ENCODE measurements at places on chromosomes 4 and X.

GRCh38 chr4:75644095-75644494, 13.8 kb upstream of the CDKL2 start:
- DNase-seq, result no peak

DNA sequence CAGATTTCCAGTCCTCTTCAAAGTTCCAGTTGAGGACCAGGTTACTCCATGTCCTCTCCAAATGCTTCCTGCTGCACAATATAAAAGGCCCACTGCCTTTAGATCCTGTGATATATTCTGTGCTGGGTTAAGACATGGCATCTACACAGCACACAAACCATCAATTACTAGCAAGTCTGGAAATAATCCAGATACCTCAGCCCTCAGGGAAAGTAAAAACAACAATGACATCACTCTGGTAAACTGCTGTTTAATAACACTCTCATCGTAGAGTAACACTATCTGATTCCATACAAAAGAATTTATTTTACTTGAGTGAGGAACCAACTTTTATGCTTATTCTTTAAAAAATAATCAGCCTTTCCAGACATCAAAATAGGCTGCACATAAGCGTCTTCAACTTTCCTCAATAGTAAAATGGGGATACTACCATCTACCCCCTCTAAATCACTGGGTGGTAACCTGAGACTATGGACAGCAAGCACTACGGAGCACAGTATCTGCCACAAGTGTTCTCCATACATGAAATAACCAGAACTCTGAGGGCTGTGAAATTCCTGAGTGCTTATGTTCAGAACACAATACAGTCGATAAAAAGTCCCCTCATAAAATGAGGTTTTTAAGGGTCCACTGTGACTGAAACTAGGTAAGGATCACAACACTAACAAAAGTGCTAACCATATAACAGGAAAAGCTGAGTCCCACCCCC, 53.4 kb downstream of the ABCG2 start:
- no peak for DNase-seq

DNA sequence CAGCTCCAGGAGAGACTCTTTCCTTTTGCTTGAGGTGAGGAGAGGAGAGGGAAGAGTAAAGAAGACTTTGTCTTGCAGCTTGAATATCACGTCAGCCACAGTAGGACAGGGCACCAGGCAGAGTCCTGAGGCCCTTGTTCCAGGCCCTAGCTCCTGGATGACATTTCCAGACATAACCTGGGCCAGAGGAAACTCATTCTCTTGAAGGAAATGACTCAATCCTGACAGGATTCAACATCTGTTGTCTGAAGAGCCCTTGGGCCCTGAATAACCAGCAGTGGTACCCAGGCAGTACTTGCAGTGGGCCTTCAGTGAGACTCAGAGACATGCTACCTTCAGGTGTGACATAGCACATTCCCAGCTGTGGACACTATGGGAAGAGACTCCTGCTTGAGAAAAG, 62.8 kb downstream of the FGF16 start:
- no peak for DNase-seq

DNA sequence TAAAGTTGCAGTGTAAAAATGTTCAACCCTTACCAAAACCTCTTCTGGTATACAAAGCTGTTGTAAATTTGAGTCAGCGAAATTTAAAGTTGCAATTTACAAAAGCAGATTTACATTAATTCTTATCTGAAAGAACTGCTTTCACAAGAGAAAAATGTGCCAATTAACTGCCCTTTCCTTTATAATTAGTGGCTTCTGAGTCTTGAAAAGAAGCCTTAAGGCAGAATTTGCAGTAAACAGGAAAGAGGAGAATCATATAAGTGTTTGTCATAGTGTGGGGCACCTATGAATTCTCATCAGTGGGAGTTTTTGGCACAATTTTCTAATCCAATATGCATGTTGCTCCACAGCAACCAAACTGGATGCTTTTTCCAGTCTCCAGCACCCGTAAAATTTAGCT, 125.3 kb upstream of the GABRG1 start:
- DNase-seq, result no peak

DNA sequence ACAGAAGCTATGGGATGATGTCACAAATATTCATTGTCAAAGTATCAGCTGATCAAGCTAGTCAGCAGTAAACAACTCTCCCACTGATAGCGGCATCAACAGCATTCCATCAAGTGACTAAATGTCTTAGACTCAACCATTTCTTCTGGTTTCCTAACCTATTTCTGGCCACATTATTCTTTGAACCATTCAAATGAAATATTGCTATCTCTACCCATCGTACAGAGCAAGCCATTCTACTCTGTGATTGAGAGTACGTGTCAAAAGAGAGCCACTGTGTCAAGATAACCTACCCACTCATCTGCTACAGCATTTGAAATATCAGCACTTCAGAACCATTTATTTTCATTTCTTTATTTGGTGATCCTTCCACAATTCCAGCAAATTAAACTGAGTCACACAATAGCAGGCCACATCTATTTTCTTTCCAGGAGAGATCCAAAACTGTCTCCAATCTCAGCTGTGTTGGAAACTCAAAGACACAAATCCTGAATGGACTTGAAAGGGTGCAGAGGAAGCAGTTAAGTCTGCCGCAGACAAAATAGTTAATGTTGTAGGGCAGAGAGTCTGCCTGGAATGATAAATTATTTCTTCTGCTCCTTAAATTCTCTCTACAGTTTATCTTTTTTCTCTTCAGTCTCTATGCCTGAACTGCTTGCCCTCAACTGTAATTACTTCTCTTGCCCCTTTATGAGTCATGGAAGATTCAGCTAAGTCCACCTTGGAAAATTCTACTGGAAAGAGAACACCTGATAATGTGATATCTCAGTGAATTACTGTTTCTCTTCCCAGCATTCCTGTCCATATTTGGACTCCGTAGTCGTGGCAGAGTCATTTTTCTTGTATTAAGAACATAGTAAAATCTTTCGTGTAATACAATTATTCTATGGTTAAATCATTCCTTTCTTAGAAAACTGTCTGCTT, 364.8 kb downstream of the PDGFC start:
- no peak for DNase-seq

DNA sequence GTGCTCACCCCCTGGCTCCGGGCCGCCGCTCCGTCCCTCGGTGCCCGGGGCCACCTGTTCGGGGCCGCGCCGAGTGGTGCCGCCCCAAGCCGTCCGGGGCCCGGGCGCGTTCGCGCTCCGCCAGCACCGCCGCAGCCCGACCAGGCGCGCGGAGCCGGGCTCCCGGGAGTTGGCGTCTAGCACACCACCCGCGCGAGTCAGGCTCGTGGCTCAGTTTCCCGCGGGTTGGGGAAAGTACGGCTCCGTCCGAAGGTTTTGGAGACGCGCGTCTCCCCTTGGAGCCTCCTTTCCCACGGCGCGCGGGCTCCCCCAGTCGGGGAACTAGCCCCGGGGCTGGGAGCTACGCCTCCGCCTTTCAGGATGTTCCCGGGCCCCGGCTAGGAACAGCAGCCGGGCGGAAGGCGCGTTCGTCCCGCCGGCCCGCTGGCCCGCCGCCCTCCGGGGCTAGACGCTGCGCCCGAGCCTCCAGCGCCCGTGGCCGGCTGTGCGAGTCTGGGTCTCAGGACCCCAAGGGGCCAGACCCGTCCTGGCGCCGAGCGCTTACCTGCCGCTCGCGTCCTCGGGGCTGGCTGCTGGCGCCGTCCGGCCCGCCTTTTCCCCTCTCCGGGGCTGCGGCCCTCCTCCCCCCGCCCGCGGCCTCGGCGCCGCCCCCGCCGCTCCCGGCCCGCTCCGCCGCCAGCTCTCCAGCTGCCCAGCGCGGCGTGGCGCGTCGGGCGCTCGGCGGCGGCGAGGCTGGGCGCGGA, at the start of gene ADGRG2:
ADGRG2 (minus strand) TSS at position 571 of the 743 bp plus-strand sequence. CDS start 53,634 bp downstream, outside the sequence.
- DNase-seq, result no peak
